ENCODE measurements at places on chromosomes 12 and 14.
A peak's percentile ranks its signal among the peaks of the same experiment; 100 is the strongest.

- peak; percentile 82 for DNase-seq
Observed at GRCh38 chr12:953776-954175, 4.3 kb upstream of the RAD52 start.

DNA sequence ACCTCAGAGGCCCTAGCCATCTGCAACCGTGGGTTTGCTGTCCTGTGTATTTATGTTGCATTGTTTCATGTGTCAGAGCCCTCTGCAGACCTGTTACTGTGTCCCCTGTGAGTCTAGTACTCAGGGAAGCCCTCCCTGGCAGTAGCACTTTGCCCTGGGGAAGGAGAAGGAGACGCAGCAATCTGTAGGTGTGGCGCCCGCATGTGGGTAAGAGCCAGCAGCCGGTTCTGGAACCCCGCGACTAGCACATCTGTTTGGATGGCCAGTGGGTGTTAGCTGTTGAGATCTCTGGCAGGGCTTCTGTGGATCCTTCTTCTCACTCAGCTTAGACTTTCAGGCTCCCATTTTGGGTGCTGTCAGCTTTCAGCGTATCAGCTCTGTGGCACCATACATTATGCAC is 57.0 kb downstream of the TECPR2 start:
- DNase-seq, result no peak

- no peak for DNase-seq
Observed at GRCh38 chr12:84702001-84702400, 210.6 kb downstream of the SLC6A15 start.

DNA sequence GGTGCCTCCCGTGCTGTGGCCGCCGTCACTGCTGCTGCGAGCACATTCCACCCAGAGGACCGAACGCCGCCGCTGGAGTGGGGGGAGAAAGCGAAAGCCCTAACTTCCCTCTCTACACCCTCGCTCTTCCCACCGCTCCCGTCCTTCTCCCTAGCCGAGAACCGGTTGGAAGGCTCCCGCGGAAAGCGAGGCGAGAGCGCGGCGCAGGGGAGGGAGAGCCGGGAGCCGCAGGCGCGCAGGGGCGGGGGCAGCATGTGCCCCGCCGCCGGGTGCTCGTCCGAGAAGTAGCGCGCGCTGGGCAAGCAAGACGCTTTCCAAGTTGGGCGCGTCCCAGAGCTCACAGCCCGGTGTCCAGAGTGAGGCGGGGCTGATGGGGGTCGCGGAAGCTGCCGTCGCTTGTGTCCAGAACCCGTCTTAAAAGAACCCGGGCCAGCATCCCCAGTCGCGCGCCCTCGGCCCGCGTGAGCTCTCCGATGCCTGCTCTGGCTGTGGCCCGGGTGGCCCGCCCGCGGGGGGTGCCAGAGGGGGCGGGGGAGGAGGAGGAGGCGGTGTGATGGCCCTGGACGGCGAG is at the start of gene TRHDE:
TSS of gene TRHDE (plus strand) at position 280 of the 571 bp plus-strand sequence. CDS start at position 554, 274 bp downstream.
- DNase-seq, result no peak

DNA sequence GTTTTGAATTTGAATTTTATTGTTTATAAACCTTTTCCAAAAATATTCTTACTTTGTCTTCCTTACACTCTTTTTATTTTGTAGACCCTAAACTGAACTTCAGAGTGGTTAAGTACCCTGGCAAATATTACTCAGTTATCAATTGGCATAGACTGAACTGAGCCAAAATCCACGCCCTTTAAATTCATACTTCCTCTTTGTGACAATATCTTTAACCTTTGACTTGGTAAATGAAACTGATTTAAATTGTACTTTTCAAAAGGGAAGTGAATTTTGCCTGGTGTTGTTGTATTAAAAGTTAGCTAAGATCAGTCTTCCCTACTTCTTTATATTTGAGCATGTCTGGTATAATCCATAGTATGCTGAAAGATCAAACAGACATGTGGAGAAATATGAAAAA is 184.3 kb upstream of the USP15 start:
- DNase-seq, result no peak

DNA sequence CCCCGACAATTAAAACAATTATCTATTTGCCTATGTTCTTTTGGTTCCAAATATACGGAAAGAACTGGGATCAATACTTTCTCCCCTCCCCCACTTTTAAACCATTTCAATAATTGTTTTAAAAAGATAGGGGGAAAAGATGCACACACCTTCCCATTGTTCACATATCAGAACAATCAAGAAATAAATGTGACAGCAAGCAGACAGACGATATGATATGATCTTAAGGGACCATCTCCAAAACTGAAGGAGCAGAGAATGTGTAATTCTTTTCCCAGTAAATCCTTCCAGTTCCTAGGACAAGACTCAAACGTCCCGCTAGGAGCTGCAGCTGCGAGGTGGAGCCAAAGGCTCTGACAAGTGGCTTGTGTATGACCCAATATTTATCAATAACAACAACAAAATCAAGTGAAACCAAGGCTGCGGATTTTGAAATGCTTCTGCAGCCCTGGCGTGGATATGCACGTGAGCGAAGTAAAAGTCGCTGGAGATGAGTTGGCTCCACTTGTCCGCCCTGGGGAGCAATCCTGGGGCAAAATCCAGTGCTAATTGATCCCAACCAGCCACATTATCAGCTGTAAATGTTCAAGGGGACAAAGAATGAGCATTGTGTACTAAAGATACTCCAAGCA is 8.2 kb upstream of the FOXG1 start:
- DNase-seq, result no peak

DNA sequence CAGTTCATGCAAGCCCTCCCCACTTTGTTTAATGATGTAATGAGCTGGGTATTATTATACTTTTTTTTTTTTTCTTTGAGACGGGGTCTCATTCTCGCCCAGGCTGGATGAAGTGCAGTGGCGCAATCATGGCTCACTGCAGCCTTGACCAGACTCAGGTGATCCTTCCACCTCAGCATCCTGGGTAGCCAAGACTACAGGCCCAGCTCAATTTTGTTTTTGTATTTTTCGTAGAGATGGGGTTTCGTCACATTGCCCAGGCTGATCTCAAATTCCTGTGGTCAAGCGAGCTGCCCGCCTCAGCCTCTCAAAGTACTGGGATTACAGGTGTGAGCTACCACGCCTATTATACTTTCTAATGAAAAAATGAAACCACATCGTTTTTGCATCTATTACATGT is 4.5 kb upstream of the DCAF11 start:
- DNase-seq, result no peak

DNA sequence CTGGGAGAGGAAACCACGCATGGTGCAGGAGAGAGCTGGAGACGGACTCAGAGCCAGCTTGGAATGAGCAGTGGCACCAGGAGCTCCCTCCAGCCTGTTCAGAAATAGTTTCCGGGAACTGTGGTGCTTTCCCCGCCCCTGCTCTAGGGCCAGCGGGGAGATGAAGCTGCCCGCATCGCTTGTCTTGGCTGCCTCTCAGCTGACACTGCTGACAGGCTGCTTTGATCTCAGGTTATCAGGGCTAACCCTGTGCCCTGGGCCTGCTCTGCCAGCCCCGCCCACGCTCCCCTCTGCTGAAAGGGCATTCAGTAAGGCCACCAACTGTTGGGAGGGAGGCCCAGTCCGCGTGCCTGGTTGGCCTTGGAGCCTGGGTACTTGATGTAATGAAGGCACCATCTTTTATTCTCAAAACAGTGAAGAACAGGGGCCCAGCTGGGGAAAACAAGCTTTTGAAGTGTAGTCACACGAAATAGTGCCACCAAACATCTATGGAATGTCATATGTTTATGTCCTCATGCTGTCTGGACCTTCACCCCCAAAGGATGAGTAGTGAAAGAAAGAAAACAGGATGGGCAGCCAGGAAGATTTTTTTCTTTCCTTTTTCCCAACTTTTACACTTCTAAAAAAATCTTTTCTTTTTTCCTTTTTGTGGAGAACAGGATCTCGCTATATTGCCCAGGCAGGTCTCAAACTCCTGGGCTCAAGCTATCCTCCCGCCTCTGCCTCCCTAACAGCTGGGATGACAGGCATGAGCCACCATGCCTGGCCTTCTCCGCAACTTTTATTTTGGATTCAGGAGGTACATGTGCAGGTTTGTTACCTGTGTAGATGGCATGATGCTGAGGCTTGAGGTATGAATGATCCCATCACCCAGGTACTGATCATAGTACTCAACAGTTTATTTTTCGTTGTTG is 115.9 kb upstream of the TBX3 start:
- DNase-seq, result no peak

- no peak for DNase-seq
Observed at GRCh38 chr12:120833849-120834248, 70.3 kb downstream of the SPPL3 start.

DNA sequence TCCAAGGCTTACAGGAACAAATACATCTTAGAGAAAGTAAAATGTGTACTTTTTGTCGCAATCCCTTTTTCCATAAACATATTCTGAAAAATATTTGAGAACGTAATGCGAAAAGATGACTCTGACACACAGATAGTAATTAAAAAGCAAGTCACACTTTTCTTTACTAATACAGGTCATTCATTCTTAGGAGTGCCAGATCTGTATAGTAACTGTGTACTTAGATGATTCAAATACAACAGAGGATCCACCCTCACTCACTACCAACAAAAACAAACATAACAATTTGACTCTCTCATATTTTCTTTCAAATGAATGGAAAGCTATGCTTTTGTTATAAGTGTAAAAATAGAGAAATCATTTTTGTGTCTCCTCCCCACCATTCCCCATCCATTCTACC is 795.4 kb downstream of the SLC6A15 start:
- DNase-seq, result no peak

- no peak for DNase-seq
Observed at GRCh38 chr12:113589437-113589836, 117.8 kb upstream of the LHX5 start.

GRCh38 chr14:78595797-78596196 is 425.6 kb downstream of the NRXN3 start:
- DNase-seq, result no peak

- DNase-seq, result no peak
Observed at GRCh38 chr12:92294676-92295440, 149.2 kb upstream of the BTG1 start.

GRCh38 chr12:49979791-49980190 is 7.0 kb downstream of the AQP6 start:
- no peak for DNase-seq

DNA sequence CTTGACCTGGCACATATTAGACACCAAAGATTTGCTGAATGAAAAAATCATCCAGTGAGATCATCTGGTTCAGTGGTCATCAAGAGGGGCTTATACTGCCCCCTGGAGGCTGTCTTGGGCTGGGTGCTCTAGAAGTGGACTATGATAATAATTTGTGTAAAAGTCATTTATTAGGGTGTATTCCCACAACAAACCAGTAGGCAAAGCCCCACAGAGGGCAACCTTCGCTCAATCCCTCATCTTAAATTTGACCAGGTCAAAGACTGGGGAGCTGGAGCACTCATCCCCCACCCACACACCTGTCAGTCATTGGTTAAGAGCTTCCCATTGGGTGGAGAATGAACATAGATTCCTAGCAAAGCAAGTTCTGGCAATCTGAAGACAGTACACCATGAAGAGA is 20.0 kb upstream of the FICD start:
- peak; percentile 39 for DNase-seq

DNA sequence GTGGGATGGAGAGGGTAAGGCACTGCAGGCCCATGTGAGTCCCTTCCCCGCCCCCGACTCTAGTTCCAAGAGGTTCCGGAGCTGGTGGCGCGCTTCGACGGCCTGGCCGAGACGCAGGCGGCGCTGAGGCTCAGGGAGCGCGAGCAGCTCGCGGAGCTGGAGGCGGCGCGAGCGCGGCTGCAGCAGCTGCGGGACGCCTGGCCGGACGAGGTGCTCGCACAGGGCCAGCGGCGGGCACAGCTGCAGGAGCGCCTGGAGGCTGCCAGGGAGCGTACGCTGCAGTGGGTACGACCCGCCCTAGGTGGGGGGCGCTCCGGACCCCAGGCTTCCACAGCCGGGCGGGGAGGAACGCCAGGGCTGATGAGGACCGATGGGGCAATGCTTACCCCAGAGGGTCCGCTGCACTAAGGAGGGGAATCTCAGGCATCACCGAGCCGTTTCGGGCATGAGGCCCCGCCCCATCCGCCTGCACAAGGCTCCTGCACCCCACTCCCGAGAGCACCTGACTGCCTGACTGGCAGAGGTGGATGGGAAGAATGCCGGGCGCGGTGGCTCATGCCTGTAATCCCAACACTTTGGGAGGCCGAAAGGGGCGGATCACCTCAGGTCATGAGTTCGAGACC is 4.9 kb downstream of the CFAP73 start:
- no peak for DNase-seq

DNA sequence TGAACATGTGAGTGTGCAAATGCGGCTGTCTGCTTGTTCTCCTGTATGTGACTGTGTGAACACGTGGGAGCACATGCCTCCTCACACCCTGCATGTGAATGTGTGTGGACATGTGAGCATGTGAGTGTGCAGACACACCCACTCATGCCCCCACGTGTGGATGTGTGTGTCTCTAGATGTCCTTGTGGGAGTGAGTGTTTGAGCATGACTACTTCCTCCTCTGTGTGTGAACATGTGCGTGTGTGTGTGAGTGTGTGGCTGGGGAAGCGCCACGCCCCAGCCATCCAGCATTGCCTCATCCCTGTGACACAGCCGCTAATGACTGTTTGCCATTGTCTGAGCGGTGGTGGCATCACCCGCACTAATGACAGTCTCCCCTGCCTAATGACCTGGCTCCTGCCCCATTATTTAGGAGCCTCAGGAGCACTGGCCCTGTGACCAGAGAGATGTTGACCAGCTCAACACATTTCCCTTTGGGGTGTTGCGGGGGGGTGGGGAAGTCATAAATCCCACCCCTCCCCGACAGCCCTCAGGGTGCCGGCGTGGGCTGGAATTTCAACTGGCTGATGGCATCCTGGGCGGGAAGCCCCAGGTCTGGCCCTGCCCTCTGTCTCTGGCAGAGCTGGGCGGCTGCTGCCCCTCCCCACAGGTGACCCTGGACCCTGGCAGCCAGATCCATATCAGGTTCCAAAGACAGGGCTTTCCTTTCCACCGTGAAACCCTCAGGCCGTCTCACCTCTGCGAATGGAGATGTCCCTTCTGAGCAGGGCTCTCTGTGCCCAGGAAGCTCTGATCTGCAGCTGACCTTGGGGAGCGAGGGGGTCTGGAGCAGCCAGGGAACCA is 11.5 kb upstream of the KRT80 start:
- DNase-seq, result no peak

DNA sequence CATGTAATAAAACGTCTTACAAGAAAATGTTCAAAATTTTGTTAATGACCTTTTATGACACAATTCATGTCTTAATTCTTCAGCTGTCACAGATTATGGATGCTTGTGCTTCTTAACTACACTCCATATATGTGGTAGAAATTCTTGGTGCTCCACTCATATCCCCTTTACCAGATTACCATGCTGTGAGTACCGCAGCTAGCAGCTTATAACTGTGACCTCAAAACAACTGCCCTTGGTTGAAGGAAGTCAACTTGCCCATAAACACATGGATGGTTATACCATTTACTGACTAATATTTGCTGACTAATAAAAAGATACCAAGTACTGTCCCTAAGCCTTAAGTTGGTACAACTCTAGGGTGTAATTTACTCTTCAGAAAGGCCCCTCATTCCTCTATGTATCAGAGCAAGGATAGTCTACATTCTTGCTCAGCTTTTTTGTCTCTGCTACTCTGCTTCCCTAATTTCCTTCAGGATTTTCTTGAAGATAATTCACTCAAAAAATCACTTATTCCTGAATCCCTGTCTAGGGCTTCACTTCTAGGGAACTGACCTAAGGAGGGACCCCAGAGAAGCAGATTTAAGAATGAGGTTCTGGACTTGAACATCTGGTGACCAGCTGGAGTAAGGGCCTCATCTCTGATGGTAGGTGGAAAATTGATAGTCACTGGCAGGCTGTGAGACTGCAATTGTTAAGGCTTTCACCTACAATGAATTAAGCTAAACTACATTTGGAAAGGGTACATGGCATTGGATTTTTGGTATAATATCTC is 152.3 kb downstream of the SLC6A15 start:
- no peak for DNase-seq

- no peak for DNase-seq
Observed at GRCh38 chr12:97875064-97875463, 412.5 kb downstream of the RMST start.

Measured in HS-27A (cell line).